ENCODE measurements at places on chromosomes 1 and 21.

- no peak for DNase-seq
These were observed 972 bp upstream of the ENTREP3 start for GRCh38 chr1:155256058-155256852.

DNA sequence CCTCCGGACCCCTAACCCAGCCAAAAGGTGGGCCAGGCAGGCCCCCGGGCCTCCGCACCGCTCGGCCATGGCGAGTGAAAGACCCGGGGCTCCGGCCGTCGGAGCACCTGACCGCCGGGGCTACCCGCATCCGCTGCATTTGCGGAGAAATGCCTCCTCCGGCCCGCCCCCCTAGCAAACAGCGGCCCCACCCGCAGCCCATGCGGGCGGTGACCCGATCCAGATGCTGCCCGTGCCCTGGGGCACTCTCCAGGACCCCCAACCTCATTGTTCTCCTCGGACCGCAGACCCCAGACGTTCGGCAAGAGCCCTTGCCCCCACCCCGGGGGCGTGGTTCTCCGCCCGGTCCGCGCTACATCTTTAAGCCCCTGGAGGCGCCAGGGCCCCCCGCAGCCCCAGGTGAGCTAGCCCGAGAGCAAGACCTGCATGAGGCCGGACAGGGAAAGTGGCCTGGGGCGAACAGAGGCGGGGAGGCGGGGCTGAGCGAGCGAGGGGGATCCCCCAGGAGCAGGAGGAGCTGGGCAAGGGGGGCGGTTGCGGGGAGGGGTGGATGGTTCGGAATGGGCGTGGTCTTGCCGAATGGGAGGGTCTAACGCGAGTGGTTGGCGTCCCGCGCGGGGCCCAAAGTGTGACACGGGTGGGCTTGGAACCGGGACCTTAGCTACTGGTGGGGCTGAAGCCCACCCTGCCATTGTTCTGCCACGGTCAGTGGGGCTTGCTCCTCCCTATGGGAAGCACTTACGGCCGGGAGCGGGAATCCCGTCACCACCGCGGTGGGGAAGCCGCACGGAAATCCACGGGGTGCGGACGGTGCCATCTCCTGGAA is 6.3 kb upstream of the CRYBG2 start:
- DNase-seq, result no peak

GRCh38 chr1:93766451-93766850 is 84.8 kb upstream of the BCAR3 start:
- no peak for DNase-seq

GRCh38 chr1:12400027-12400693 is 170.3 kb downstream of the VPS13D start:
- no peak for DNase-seq

DNA sequence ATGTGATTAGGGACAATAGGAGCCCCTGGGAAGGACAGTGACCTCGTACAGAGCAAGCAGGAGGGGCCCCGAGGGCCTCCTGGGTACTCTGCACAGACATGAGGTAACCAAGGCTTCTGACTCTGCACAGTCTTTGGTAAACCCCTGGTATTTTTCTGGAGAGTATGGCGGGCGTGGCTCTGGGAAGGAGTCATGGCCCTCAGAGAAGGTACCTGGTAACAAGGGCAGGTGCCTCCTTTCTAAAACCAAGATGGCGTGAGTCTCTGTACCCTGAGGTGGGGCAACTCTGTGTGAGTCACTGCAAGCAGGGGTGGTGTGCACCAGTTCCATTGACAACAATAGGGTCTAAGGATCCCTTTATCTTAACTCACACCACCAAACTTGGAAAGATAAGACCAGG is 39.9 kb upstream of the SLC19A1 start:
- DNase-seq, result no peak

- no peak for DNase-seq
These were observed 9.8 kb upstream of the CDC20 start for GRCh38 chr1:43348809-43349593.
